ENCODE measurements at places on chromosomes 11 and 22. TPM values are rescaled to one million over a fixed set of nuclear protein-coding genes. Genes with fewer than 3 reads are reported as not detected.

MLC1 gene
- 3.2 TPM for total RNA-seq

DNA sequence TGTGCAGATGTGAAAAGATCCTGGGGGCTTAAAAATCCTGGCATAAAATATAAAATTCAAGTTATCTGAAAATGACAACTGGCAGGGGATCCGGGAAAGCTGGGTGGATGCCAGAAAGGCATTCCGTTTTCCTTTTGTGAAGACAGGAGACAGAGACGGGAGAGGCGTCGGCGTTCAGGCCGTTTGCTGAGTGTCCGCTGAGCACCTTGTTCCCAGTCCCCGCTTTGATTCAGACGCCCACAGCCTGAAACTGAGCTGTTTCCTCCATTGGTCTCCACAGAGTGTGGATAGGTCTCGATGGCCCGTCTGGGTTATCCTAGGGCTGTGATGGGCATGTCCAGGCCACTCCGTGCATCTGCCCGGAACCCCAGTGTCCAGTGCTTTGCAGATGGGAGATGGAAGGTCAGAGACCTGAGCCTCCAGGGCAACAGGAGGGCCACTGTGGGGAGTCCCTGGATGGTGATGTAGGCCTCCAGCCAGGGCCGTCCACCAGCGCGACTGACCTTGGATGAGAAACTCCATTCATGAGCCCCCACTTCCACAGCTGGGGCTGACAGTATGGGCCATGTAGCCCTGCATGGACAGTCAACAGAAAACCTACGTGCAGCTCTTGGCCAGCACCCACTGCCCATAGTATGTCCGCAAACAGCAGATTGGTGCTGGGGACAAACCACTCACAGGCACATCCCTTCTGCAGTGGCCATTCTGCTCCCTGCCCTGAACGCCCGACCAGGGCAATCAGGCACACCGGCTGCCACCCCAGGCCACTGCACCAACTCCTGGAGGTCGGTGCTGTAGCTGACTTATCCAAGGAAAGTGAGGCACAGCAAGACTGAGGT lies 11.6 kb downstream of the MRGPRF start:
- DNase-seq, result peak; percentile 24

- peak; percentile 69 for DNase-seq
Observed at GRCh38 chr22:23219822-23220484, 39.6 kb downstream of the BCR start.

BBOX1 gene
- total RNA-seq, result 0.38 TPM

OR52E2 gene
- total RNA-seq, result not detected

All from lower lobe of right lung (tissue), 2 donors.